ENCODE measurements at places on chromosomes 12 and 14.

- DNase-seq: no peak
Measured at GRCh38 chr14:67853715-67854114, 34.1 kb downstream of the RAD51B start.

DNA sequence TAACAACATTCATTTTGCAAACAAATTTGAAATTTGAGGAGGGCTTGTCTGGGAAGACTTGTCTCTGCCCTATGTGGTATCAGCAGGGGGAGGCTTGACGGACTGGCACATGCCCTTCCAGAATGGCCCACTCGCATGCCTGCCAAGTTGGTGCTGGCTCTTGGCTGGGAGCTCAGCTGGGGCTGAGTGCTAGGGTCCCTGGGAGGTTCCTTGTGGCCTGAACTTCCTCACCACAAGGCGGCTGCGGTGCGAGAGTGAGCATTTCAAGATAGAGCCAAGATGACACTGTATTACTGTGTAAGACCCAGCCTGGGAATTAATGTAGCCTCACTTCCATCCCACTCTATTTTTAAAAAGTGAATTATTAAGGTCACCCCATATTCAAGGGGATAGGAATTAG is 271.6 kb upstream of the PLEKHG7 start:
- no peak for DNase-seq

GRCh38 chr12:82124711-82125380 is 233.3 kb downstream of the CCDC59 start:
- DNase-seq: peak; percentile 39

GRCh38 chr12:95882080-95882479 is 23.3 kb downstream of the SNRPF start:
- no peak for DNase-seq

DNA sequence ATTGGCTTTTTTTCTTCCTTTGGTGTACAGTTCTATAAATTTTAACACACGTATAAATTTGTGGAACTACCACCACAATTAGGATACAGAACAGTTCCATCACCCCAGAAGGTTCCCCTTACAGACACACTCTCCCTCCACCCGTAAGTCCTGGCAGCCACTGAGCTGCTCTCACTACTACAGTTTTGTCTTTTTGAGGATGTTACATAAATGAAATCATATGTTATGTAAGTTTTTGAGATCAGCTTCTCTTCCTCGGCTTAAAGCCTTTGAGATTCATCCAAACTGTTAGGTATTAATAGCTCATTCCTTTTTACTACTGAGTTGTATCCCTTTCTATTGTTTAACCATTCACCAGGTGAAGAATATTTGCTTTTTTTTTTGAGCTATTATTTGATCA is 74.3 kb upstream of the SLC24A4 start:
- DNase-seq: no peak

GRCh38 chr12:112124918-112125249 is 476 bp upstream of the TRAFD1 start:
- DNase-seq: peak; percentile 14

GRCh38 chr14:104797115-104798044 is 1.8 kb upstream of the AKT1 start:
- DNase-seq: no peak

GRCh38 chr14:23177181-23177580 is 6.3 kb downstream of the SLC7A8 start:
- no peak for DNase-seq

- DNase-seq: no peak
Measured at GRCh38 chr12:4160314-4161040, 113.1 kb upstream of the CCND2 start.

GRCh38 chr12:98387444-98387843 is 127.9 kb upstream of the TMPO start:
- DNase-seq: no peak

DNA sequence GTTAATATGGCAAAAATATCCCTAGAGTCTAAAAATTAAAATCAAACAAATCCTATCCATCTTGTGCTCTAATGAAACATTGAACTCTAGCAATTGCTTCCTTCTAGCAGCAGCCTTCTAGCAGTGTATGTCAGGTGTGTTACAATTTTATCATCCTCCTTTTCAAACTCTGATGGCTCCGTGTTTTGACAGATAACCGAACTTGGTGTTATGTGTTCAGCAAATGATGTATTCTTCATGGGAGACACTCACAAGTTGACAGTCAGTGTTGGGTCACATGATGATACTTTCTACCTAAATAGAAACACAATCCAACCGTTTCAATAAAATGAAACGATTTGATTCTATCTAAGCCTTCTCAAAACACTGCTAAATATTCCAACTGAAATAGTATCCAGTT is 525.3 kb upstream of the NOVA1 start:
- no peak for DNase-seq

DNA sequence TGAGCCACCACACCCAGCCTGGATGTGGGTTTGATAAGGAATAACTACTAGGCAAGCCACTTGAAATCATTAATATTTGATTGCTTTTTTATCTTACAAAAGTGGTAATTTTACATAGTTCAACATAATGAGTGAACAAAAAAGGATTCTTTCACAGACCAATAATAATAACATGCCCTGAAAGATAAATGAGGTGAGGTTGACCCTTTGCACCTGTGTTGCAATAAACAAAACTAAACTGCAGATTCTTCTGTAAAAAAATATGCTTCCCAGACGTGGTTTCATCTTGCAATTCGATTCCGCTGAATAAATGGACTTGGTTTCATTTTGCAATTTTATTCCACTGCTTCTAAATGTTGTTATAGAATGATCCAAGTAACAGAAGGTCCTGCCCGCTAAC is 1514.9 kb upstream of the TMEM132C start:
- DNase-seq: no peak

GRCh38 chr12:102800565-102800964 is 116.5 kb downstream of the PAH start:
- no peak for DNase-seq

- DNase-seq: no peak
Measured at GRCh38 chr12:71164166-71164565, 6.4 kb upstream of the TSPAN8 start.

GRCh38 chr14:64736271-64737169 is 32.3 kb downstream of the PLEKHG3 start:
- no peak for DNase-seq

GRCh38 chr12:42502682-42503081 is 86.9 kb downstream of the PRICKLE1 start:
- DNase-seq: no peak

GRCh38 chr12:112848972-112849371 is 57.4 kb downstream of the RPH3A start:
- DNase-seq: no peak

- DNase-seq: no peak
Measured at GRCh38 chr12:2125651-2126522, 73.1 kb downstream of the CACNA1C start.

DNA sequence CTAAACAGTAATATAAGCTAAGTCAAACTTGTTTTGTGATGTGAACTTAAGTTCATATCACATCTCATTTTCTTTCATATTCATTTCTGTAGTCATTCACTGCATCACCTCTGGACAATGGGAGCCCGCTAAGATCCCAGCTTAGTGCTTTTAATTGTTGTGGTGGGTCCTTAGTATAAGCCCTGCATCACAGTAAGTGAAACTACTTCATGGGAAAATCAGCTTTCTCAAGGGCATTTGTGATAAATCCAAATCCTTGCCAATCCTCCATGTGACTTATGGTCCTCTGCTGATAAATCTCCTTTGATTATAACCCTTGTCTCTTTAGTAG is 98.3 kb downstream of the PLEKHA5 start:
- DNase-seq: no peak

GRCh38 chr12:52036587-52037171 is 14.6 kb upstream of the NR4A1 start:
- DNase-seq: peak; percentile 63

- DNase-seq: no peak
Measured at GRCh38 chr14:45553981-45554380, 301.0 kb upstream of the MIS18BP1 start.

DNA sequence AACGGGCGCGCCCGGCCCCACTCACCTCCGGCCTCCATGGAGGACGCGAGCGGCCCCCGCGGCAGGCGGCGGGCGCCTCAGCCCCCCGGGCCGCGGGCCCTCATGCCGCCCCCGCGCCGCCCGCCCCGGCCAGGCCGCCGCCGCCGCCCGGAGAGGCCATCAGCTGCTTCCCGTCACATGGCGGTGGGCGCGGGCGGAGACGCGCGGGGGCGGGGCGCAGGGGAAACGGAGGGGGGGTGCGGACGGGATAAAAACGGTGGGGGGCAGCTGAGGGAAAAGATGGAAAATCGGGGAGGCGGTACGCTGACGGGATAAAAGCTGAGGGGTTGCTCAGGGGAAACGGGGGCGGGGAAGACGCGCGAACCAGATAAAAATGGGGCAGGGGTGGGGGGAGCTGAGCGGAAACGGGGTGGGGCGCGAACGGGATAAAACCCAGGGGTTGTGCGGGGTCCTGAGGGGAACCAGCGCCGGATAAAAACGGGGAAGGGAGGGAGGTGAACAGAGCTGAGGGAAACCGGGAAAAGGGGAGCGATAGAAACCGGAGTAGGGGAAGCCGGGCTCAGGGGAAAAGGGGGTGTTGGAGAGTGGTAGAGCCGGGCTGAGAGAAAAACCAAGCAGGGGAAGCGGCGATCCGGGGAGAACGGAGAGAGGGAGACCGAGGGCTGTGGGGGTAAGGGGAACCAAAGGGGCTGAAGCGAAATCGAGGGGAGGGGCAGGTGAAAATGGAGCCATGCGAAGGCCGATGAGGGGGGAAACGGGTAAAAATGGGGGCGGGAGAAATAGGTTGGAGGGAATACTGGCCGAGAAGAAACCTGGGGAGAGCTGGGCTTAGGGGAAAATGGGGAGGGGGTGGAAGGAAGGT is at the start of gene WSB2:
Gene WSB2 (minus strand): TSS at position 169 of the 862 bp plus-strand sequence. CDS start 131 bp downstream, at position 38.
- peak; percentile 50 for DNase-seq

- DNase-seq: no peak
Measured at GRCh38 chr12:27780612-27781408, 774 bp upstream of the MANSC4 start.

DNA sequence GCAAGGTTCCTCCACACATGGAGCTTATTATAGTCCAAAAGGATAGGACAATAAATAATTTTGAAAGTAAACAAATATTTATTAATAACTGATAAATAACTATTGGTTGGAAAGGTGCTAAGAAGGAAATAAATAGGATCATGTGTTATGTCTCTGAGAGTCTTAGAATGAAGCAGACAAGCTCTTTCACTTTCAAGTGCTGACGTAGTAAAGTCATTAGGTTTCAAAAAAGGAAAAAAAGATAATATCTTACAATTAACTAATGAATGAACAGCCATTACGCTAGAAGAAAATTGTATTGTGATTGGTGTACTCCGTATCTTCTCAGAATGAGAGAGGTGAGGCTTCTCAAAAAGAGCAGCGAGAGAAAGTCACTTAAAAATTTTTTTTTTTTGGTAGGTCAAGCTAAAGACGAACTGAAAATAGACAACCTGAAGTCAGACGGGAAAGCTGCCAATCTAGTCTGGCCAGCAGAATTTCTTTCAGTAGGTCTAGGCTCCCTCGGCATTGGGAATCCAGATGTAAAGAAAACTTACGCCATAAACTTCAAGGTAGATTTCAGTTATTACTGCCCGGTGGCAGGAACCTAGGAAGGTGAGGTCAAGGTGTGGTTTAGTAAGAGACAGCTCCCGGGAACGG is 583 bp upstream of the LEMD3 start:
- DNase-seq: no peak

- no peak for DNase-seq
Measured at GRCh38 chr12:79098530-79098929, 234.0 kb downstream of the SYT1 start.

DNA sequence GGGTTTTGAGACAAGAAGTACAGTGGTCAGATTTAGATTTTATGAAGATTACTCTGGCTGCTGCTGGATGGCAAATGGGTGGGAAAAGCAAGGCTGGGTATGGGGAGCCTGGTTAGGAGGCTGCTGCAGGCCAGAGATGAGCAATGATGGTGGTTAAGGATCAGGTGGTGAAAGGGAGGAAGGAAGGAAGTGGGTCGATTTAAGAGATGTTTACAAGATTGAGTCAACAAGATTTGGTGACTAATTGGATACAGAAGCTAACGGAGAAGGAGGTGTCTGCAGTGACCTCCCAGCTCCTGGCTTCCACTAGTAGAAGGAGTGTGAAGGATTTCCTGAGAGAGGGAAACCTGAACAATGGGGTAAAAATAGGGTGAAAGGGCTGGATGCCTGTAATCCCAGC is 18.7 kb downstream of the NOS1 start:
- no peak for DNase-seq

DNA sequence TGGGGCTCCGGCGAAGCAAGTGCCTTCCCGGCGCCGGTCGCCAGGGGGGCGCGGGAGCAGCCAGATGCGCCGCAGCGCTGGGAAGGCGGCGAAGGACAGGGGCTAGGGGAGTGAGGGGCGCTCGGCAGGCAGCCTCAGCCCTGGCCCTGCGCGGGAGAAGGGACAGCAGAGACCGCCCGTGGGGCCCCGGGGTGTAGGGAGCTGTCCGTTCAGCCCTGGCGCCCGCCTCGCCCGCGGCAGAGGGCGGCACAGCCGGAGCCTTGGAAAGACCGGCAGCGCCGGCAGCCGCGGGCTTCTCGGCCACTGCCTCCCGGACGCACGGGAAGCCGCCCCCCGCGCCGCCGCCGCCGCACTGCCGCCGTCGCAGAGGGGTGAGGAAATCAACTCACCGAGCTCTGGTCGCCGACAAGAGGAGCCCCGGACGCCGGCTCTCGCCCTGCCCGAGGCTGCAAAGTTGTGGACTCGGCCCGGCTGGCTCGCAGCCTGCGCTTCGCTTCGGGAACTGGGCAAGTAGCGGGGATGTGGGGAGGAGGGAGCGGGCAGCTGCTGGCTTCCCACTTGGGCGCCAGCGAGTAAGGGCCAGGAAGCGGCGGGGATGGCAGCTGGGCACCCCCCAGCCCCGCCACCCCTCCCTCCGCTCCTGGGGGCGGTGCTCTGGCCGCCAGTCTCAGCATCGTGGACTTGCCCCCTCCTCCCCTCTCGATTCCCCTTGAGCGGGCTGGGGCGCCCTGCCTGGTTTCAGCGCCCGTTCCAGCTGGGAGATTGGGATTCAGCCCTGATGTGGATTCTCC is at the start of gene ZDHHC22:
Gene ZDHHC22 (minus strand): TSS at position 578 of the 791 bp plus-strand sequence. CDS start 2,053 bp downstream, outside the sequence.
- DNase-seq: no peak

GRCh38 chr14:22540811-22541360 is 48.1 kb downstream of the DAD1 start:
- DNase-seq: no peak

- DNase-seq: no peak
Measured at GRCh38 chr12:7557227-7557626, 53.6 kb upstream of the CD163 start.

All from NCI-H226 (cell line).